H4 (cell line): ENCODE measurements at places on chromosomes 1 and 21.

DNA sequence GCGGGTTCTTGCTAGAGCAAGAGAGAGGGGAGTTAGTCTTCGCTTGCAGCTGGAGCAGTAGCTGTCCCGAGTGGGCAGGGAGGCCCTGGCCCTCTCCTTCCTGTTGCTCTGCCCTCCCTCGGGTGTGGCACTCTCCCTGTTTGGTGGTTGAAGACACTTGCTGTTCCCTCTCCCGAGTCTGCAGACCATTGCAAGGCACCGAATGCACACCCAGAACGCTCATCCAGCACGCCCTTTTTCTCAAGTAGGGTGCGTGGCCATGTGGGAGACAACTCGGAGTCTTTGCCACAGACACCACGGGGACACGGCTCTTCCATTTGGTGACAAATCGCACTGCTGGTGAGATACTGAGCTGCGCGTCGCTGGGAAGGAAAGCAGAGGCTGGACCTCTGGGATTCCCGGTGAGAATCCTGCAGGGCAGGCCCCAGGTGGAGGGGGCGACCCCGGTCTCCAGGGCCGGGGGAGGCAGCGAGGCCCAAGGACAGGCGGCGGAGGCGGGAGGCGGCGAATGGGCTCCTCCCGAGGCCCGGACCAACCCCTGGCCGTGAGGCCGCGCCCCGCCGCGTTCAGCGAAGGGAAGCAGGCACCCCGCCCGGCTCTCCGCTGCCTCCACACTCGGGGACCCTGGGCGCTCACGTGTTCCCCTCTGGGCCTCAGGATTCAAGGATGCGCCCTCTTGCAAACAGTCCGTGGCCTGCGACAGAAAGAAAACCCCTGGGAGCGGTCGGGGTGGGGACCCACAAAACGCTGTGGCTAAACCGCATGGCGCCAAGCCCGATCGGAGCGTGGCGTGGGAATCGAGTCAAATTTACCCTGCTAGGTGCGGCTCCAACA, 10.4 kb upstream of the TMEM200B start:
- DNase-seq: no peak

DNA sequence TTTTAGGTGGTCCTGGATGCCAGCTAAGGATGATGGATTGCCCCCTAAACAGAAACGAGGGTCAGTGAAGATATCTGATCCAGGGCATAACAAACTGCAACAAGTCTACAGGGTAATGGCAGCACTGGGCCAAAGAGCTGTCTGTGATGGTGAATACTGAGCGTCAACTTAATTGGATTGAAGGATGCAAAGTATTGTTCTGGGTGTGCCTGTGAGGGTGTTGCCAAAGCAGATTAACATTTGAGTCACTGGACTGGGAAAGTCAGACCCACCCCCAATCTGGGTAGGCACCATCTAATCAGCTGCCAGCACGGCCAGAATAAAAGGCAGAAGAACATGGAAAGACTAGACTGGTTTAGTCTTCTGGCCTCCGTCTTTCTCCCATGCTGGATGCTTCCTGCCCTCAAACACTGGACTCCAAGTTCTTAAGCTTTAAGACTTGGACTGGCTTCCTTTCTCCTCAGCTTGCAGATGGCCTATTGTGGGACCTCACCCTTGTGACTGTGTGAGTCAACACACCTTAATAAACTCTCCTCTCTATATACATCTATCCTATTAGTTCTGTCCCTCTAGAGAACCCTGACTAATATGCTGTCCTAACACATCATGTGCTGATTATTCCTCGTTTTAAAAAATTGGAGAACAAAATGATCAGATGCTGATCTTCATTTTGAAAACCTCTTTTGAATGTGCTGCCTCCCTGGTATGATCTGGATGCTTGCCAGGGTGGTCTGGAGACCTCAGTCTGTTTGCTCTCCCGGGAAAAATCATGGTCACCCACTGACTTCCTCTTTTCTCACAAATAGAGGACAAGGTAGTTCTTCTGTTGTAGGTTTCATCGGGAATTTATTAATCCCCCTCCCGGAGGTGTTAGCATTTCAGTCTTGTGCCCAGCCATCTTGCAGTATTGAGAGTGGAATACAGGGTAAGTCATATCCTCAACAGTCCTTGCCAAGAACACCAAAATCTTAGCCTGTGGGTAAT, 234.7 kb downstream of the SETD4 start:
- no peak for DNase-seq

GRCh38 chr21:38355992-38356781, 99.4 kb downstream of the KCNJ15 start:
- DNase-seq: peak; percentile 82

- no peak for DNase-seq
These were observed 108.1 kb downstream of the C1orf21 start for GRCh38 chr1:184494929-184495328.

DNA sequence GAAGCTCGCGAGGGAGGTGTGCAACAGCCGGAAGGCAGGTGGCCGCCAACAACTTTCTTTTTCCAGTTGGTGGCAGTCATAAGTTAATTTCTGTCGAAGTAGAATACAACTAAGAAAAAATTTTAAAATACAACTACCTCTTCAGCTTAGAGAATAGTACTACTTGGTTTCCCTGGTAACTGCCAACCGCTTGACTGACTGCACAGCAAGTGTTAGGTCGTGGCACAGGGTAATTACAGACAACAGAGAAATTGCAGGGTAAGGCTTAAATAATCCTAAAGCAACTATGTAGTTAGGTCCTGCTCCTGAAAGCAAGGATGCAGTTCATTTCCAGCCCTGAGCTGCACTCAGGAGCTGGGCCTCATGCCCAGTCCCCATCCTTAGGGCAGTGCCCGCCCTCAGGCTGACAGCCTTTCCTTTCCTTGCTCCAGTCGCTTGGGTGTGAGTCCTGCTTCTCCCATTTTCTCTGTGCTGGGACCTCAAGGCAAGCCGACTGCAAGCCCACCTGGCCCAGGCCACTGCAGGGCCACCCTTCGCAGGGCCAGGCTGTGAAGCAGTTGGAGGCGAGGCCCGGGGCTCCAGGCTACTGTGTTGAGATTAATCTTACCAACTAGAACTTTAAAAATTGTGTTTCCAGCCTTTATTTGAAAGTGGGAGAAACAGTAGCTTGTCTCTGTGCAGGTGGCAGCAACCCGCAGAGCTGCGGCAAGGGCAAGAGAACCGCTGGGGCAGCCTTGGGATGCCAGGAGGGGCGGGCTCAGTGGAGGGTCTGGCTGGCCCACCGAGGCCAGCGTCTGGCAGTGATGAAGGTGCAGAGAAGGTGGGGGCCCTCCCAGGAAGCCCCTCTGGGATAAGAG, 148.3 kb downstream of the PCBP3 start:
- no peak for DNase-seq

DNA sequence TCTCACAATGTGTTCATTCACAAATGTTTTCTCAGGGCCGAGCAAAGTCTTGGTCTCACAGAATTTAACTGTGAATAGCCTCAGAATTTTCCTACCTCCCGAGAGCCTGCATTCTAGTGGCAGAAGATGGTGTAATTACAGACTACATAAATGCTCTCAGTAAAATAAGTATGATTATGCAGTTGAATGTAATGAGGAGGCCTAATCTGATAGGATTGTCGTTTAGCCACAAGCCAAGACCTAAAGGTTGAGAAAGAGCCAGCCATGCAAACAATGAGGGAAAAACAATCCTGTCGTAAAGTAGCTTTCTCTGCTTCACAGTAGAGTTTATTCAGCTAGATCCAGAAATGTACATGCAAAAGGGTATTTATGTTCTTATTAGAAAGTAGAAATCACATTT, 607.8 kb upstream of the B3GALT2 start:
- peak; percentile 8 for DNase-seq

DNA sequence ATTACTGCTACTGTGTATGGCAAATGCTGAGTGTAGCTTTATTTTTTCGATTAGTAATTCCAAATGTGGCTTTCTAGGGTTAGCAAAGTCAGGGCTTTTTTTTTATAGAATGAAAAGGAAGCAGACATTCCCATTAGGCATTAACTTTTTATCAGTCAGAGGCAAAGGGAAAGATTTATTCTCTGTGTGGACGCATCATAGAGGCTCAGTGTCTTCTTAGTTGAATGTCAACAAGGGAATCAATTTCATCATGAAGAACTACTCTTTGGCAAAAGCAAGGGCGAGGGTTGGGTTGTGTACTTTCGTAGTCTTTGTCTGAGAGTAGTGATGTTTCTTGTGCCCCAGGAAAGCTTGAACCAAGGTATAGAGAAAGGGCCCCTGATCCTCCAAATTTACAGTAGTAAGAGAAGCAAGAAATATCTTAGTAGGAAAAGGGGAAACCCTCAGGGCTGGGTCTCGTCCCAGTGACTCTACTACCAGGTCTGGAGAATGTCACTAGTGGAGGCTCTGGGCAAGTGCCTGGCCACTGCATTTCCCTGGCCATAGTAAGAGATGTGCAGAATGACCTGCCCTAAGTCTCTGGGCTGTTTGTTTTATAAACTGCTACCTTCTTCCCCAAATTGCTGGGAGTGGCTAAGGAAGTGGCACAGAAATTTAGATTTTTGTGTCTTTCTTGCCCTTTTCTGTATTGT, 30.0 kb upstream of the MACF1 start:
- no peak for DNase-seq

- DNase-seq: no peak
These were observed 113.9 kb upstream of the DPT start for GRCh38 chr1:168842916-168843315.

DNA sequence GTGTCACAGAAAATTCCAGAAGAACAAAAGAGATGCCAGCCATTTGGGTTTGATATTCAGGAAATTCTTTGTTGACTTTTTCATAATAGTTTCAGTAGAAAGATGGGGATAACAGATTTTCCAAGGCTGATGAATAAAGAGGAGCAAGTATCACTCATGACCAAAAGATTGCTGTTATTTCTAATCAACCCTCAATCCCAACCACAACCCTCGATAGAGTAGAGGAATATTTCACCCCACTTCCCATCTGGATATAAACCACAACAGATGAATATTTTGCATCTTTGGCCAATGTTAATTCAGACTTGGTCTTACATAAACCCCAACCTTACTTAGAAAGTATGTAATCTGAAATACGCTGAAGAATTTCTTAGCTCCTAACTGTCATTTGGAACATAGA, 232.4 kb downstream of the SEC16B start:
- DNase-seq: no peak

- no peak for DNase-seq
These were observed 9.2 kb downstream of the SLC35D1 start for GRCh38 chr1:67044631-67045270.

- DNase-seq: peak; percentile 63
These were observed 15.7 kb downstream of the MATN1 start for GRCh38 chr1:30707412-30708360.

DNA sequence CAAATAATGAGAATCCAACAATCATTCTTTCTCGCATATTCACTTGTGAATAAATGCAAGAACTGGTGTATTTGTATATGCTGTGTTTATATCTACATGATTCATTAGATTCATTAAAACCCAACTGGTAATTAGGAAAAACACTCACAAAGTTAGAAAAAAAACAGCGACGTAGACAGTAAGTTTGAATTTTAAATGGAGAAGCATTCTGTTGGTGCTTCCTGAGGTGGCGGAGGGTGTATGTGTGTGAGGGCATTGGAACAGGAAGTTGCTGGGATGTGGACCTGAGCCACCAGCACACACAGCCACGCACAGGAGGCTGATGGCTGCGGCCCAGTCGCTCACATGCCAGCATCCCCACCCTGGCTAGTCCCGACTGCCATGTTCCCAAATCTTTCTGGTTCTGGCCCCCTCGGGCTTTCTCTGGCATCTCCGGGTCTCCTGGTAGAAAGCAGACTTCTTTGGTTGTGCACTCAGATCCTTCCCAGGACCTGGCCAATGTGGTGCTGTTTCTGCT, 121.6 kb upstream of the IRF2BP2 start:
- DNase-seq: no peak

DNA sequence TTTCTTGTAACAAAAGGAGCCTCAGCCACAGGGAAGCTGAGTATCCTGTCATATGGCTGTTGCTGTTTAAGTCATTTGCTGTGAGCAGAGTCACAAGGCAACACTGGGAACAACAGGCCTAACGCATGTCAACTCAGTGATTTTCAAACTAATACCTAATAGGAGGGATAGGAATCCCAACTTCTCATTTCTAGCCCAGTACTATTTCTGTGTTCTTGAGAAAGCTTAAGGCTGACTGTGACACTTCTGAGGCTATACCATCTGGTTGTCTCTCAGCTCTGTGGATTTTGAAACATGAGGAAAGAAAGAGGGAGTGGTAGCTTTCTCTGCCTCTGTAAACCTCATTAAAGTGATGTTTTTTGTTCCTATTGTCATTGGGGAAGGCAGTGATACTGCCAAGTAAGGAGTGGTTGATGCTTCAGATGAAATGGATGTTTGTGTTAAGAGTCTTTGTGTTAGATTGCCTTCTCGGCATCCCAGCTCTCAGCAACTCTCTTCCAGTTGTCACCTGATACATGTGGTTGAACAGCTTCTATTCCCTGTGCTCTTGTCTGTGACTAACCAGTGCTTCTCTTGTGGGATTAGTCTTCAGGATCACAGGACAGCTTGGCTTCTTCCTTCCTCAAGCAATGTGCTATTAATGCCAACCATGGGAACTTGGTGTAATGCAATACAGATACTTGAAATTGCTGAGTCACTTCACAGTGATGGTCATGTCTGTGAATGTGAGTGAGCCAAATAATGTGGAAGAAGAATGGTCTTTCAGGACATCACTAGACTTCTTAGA, 166.8 kb upstream of the IVNS1ABP start:
- peak; percentile 86 for DNase-seq

DNA sequence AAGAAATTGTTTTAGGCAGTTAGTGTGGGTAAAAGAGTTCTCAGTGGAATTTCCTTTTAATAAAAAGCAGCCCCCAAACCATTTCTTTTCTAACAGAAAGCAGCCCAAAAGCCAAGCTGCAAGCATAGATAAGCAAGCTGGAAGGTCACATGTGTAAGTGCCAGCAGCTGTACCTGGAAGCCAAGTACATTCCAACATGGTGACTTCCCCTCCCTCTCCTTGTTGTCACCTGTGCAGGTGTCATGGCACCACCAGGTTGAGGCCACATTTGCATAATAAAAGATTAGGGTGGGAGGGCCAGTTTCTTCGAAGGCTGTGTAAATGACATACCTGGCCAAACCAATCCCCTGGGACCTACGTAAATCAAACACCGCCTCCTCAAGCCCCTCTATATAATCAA, 240.3 kb upstream of the RAB4A start:
- DNase-seq: no peak

DNA sequence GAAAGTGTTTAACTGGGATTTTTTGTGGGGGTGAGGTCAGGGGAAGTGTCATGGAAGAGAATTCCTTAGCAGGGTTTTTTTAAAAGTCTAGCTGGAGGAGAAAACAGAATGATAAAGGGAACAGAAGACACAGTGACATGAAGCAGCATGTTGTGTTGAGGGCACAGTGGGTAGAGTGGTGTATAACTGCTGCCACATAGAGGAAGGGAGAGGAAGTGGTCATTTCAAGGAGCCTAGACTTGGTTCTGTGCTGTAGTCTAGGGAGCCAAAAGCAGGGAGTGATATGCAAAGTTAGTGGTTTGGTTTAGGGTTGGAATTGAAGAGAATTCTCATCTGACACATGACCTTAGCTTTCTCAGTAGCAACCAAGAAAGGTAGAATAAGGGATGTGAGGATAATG, 10.2 kb downstream of the EEIG2 start:
- peak; percentile 33 for DNase-seq
